Fibroblast of pulmonary artery (primary cell): ENCODE measurements at places on chromosomes 6 and 20.

GRCh38 chr6:166691199-166691598 lies 64.1 kb upstream of the RPS6KA2 start:
- peak; percentile 57 for DNase-seq

DNA sequence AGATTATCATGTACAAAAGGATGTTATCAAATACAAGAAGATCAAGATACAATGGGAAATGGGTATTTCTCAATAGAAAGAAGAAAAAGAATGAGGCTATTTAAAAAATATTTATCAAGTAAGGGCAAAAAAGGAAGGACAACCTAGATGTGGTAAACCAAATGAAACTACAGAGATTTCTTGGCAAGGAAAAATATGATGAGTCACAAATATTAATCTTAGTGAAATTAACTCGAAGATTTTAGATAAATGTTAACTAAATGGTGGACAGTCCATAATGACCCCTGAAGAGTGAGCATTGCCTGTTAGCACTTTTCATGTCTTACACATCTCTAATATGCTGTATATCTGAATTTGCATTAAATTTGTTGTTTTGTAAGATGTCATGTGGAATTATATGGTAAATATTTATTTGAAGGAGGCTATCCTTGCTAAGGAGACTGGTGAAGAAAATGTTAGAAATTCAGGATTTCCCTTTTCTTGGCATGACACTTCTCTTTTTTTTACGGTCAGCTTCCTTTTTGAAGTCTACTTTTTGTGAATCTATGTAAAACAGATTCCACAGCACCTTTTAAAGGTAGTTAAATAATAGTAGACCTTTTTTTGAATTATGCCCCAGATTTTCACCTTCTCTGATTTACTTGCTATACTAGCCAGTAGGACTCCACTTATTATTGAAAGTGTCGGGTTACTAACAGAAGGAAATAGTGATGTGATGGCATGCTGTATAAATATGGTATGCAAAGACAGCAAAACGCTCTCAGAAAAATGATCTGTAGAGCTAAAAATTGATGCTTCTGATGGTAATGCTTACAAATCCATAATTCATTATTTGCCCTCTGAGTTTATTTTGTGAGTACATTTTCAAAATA lies 120.5 kb downstream of the HIVEP1 start:
- DNase-seq: peak; percentile 43

DNA sequence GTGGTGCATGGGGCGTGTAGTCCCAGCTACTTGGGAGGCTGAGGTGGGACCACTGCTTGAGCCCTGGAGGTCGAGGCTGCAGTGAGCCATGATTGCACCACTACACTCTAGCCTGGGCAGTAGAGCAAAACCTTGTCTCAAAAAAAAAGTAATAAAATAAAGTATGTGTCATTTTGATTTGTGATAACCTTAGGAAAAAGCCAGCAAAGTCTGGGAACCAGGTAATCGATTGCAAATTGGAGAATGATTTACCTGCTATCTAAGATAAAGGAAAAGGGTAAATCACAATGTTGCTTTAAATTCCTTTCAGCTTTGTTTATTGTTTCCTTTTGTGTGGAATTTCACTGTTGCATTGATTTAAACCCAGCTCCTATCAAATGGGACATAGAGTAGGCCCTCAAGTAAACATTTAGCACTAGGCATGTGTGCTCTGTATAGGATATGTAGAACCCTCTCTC lies 59.0 kb downstream of the SGK1 start:
- no peak for DNase-seq

DNA sequence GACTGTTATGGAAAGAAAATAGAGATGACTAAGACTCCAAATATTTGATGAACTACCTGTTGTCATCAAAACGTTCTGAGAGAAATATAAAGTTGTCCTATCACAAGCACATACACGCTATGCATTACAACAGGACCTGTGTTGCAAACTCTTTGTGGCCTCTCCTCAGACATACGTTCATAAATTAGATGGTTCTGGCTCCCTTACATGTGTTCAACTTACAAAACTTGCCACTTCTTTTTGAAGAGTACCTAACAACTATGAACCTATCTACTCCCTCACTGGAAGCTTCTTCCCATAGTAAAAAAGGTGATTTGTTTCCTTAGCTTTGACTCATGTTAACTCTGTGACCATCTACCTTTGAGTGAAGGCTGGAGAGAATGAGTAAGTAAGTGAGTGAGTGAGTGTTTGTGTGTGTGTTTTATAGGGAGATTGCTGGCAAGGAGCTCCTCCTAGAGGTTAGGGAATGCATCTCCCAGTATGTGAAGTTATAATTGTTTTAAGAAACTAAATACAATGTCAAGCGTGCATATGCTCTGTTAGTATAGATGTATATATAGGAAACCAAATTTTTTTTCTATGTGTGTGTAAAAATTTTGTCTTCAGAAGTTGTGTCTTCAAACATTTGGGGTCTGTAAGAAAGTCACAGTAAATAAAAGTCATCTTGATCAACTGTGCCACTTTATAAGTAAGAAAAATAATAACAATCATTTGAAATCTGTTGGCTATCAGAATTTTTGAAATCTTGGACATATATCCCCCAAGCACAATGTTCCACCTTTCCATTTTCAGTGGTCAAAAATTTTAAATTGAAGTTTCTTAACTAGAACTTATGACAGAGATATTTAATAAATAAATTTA lies 1211.1 kb upstream of the GJE1 start:
- DNase-seq: peak; percentile 88

- no peak for DNase-seq
Observed at GRCh38 chr6:91865889-91866288, 1279.0 kb upstream of the MAP3K7 start.

GRCh38 chr6:147653631-147654030 lies 145.1 kb downstream of the SAMD5 start:
- no peak for DNase-seq

GRCh38 chr6:168498161-168498843 lies 57.3 kb downstream of the SMOC2 start:
- no peak for DNase-seq

- DNase-seq: no peak
Observed at GRCh38 chr6:41522780-41523548, 23.2 kb upstream of the FOXP4 start.

DNA sequence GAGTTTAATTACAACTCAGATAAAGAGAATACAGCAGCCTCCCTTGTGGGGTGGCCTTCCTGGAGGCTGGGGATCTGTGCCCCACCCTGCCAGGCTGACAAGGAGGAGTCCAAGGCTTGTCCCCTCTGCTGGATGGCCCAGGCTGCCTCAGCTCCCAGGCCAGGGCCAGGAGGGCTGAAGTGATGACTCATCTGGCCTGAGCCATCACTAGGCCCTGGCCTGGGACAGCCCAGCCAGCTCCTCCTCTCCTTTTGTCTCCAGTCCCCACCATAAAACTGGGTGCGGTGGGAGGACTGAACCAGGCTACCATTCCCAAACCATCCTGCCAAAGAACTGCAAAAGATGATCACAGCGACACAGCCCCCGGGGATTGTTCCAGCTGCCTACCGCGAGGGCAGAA lies 15.0 kb downstream of the GRM4 start:
- DNase-seq: no peak

- no peak for DNase-seq
Observed at GRCh38 chr6:170292111-170292406, 1.2 kb upstream of the DLL1 start.

DNA sequence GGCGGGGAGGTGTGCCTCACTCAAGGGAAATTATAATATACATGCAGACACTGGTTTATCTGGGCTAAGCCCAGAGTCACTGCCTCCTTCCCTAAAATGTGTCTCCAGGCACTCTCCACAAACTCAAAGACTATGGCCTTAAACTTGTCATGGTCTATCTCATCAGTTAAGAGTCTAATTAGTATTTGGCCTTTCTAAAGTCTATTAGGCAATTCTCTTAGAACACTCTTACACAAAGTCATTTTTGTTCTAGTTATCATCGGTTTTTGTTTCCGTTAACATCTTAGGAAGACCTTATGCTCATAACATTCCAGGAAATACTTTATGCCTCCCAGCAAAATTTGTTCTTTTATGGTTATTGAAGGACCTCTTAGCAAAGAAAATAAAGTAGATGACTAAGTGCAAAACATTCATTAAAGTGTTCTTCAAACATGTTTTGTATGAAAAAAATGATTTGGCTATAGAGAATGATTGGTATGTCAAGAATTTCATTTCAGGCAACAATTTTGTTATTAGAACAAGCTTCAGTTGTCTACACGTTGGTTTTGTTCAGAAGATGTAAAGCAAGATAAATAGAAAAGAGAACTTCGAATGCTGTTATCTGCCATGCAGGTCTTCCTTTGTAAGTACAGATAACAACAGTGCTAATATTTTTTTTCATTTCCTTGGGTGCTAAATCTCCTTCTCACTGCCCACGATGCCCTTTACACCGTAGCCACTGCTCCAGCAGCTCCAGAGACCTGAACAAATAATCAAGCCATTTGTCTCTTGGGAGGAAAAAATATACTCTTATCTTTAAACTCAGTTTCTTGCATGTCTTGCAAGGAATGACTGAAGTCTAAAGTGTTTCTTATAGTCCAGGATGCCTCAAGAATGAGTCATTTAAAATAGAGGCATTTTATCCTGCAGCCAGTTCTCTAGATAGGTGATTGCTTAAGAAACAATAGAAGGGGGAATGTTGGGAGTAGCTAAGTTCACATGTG lies 170.4 kb downstream of the HTR1B start:
- peak; percentile 91 for DNase-seq

DNA sequence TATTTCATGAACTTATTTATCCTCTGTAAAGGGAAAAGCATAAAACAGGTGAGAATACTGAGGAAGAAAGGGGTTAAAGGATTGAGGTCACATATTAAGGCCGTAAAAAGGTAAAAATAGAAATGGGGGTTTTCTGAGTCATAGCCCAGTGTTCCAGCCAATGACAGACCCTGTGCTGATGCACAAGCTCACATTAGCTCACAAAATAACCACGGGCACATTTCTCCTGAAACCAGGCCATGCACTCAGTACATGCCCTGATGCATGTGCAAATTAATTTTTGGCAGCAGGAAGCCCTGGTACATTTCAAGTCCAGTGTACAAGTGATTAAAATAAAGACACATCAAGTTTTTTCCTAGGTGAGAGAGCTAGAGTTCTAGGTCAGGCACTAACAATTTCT lies 194.4 kb downstream of the TMEM200A start:
- no peak for DNase-seq

DNA sequence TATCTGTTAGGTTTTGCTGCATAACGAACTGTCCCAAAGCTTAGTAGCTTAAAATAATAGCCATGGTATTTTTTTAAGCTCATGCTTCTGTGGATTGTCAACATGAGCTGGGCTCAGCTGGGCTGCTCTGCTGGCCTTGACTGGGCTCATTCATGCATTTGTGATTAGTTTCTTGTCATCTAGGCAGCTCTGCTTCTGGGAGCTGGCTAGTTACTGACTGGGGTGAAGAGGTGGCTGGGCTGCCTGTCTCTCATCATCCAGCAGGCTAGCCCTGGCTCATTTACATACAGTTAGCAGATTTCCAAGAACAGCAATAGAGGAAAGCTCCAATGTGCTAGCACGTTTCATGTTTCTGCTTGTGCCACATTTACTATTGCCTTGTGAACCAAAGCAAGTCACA lies 165.1 kb upstream of the PCSK2 start:
- DNase-seq: no peak

GRCh38 chr20:57838670-57839151 lies 128.9 kb upstream of the PMEPA1 start:
- no peak for DNase-seq

DNA sequence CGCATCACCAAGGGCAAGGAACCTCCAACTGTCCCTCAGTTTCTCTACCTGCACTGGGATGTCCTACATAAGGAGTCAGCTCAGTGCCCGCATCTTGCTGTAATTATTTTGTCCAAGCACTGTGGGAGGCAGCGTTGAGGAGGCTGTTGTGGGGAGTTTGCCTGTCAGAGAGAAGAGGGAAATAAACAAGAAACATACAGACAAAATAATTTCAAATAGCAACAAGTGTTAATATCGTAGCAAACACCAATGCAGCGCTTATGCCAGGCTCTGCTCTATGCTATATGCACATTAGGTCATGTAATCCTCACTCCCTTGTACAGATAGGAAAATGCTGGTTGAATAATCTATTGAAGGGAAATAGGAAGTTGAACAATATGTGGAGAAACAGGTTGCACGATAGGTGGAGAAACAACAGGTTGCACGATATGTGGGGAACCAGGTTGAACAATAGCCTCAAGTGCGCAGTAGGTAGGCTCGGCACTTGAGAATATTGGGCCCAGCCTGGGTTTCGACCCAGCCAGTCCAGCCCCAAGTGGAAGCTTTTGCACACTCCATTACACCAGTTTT lies 91.2 kb upstream of the SIRPA start:
- DNase-seq: no peak

DNA sequence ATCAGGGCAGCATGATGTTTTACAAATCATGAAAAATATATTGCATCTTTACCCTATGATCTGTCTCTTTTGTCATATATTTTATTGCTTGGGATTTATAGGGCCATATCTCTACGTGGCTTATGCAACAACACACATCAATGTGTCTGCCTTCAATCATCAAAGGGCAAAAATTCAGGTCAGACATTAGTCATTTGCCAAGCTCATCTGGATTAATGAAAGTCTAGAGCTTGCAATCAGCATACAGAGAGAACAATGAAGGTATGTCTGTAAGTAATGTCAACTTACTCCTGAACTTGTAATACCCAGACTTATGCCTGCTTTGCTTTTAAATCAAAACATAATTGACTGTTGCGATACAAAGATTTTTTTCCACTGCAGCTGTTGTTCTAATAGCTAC lies 282.7 kb downstream of the HAO1 start:
- no peak for DNase-seq

- peak; percentile 77 for DNase-seq
Observed at GRCh38 chr20:13119583-13119982, 101.5 kb upstream of the ISM1 start.

GRCh38 chr20:56522311-56522710 lies 2.2 kb upstream of the FAM209A start:
- no peak for DNase-seq

DNA sequence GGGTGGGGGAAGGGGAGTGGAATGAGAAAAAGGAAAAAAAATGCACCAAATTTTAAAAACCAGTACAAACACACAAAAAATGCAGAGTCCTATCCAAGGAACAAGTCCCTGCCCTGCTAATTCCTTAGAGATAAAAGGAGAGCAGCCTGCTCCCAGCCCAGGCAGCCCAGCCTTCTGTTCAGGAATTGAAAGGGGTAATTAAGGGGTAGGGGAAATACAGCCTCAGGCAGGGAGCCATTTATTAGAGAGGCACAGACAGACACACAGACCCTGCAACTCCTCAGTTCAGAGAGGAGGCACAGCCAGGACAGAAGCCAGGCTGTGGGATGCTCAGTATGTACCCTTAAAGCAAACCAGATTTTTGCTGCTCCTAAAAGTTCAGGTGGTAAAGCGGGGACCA lies 137.2 kb downstream of the EYA2 start:
- no peak for DNase-seq

- no peak for DNase-seq
Observed at GRCh38 chr6:90187437-90188121, 109.1 kb downstream of the BACH2 start.

GRCh38 chr20:57884956-57885355 lies 175.1 kb upstream of the PMEPA1 start:
- DNase-seq: no peak

- DNase-seq: no peak
Observed at GRCh38 chr6:20202324-20202658, 10.0 kb downstream of the MBOAT1 start.
